Activated B cell treated with CpG ODN at 0.5 μM for 24 hours (primary cell): ENCODE measurements at places on chromosomes 7 and 10. TPM values are rescaled to one million over a fixed set of nuclear protein-coding genes. Genes with fewer than 3 reads are reported as not detected.

DNA sequence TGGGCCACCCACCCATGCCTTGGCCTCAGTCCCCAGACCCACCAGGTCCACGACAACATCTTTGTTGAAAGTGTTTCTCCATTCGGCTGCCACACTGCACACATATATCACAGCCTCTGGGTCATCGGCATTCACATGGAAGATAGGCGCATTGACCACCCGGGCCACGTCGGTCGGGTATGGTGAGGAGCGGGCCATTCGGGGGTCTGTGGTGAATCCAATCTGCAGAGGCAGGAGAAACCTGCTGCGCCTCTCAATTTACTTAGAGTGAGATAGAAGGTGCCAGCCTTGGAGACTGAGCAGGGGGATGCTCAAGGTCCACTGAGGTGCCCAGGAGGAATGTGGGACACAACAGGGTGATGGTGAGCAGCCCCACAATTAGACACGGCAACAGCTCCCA, 16.4 kb downstream of the OGDHL start:
- H3K36me3 ChIP-seq = no peaks in the 10 kb centered on the region
- H3K4me1 ChIP-seq = no peaks in the 10 kb centered on the region
- no peaks in the 10 kb centered on the region for H3K27me3 ChIP-seq
- DNase-seq = no peak
- no peak overlapping the region for H3K27ac ChIP-seq

GRCh38 chr7:28128608-28129007, 52.0 kb downstream of the JAZF1 start:
- peak overlapping the region; percentile 44 for H3K4me3 ChIP-seq
- H3K27me3 ChIP-seq = no peaks in the 10 kb centered on the region
- H3K27ac ChIP-seq = peak overlapping the region; percentile 8
- DNase-seq = no peak

- H3K36me3 ChIP-seq = peaks cover 76% of the 10 kb centered on the region
- peak overlapping the region; percentile 93 for H3K27ac ChIP-seq
- peak overlapping the region; percentile 65 for H3K4me3 ChIP-seq
- DNase-seq = no peak
- no peaks in the 10 kb centered on the region for H3K27me3 ChIP-seq
- H3K4me1 ChIP-seq = peaks cover 53% of the 10 kb centered on the region
Measured at GRCh38 chr7:135159359-135160085, 11.0 kb downstream of the CYREN start.

DNA sequence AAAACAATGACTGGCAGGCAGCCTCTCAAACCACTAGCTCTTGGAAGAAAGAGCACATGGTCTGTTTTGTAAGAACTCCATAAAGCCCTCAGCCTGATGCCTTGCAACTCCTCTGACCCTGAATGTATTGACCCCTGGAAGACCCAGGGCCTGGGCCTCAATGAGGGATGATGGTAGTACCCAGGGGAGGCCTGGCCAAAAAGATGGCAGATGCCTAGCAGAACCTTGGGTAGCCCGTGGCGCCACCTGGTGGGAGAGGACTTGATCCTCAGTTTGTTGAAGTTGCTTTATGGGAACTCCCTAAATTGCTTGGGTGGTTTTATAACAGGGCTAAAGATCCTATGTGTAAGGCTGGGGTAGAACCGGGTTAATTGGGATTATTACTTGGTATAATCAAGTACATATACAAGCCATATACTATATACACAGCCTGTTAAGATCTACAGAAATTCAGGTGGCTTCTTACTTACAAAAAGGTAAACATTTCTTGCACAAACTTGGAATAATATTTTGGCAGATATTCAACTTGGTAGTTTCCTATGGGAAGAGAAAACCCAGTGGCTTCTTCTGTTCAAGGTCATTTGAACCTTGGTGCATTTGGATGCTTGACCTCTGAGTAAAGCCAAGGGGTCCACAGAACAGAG, 95.8 kb upstream of the CACUL1 start:
- no peaks in the 10 kb centered on the region for H3K4me1 ChIP-seq
- no peaks in the 10 kb centered on the region for H3K27me3 ChIP-seq
- H3K4me3 ChIP-seq = no peak overlapping the region
- H3K36me3 ChIP-seq = no peaks in the 10 kb centered on the region
- peak; percentile 25 for DNase-seq
- H3K27ac ChIP-seq = no peak overlapping the region

GRCh38 chr7:64429232-64429631, 115.5 kb downstream of the ZNF736 start:
- H3K27me3 ChIP-seq = no peaks in the 10 kb centered on the region
- no peaks in the 10 kb centered on the region for H3K4me1 ChIP-seq
- no peak overlapping the region for H3K27ac ChIP-seq
- no peaks in the 10 kb centered on the region for H3K36me3 ChIP-seq
- no peak overlapping the region for H3K4me3 ChIP-seq

GRCh38 chr10:29199339-29199738, 89.5 kb upstream of the LYZL1 start:
- no peaks in the 10 kb centered on the region for H3K36me3 ChIP-seq
- H3K4me1 ChIP-seq = no peaks in the 10 kb centered on the region
- no peak overlapping the region for H3K27ac ChIP-seq

- no peak overlapping the region for H3K27ac ChIP-seq
- no peaks in the 10 kb centered on the region for H3K36me3 ChIP-seq
Measured at GRCh38 chr10:69801094-69801433, 642 bp upstream of the COL13A1 start.

DNA sequence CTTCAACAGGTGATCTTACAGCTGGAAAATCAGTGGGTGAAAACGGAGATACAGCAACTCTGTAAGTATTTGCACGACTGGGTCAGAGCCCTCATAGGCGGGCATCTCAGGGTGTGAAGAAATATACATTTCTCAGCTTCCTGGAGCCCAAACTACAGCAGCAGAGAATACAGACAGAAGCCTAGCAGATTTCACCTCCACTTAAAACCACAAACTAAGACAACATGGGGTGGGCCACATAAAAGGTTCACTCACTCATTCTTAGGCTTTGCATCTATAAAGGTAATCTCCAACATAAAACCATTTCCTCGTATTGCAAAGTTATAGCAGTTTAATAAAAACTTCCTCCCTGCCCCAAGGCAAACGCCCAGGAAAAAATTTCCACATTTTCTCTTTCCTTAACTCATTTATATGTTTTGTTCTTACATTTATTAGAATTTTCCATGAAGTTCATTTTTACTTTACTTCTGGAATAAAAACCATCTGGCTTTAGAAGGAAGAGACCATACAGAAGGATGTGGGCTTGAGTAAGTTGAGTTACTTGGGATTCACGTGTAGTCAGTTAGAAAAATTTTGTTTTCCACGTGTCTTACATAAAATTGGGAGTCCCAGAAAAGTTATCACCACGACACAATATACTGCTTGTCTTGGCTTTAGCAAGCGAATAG, 327.1 kb downstream of the FRMD4A start:
- peaks cover 12% of the 10 kb centered on the region for H3K27me3 ChIP-seq
- H3K27ac ChIP-seq = no peak overlapping the region
- no peak overlapping the region for H3K4me3 ChIP-seq
- H3K4me1 ChIP-seq = peaks cover 13% of the 10 kb centered on the region

DNA sequence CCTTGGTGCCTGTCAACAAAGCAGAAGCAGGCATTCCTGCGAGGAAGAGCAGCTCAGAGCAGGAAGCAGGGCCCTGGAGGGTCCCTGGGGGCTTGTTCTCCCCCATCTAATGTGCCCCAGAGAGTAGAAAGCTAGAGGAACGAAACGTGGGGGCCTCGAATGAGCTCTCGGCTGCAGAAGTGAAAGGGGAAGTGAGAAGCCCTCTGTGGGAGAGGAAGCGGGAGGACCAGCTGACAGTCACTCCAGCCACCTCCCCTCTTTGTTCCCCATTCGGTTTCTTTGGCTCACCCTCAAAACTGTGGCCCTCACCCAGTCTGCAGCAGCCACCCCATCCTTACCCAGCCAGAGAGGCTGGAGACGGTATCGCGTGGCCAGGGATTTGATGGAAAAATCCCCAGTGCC, 25.0 kb downstream of the C10orf105 start:
- H3K36me3 ChIP-seq = no peaks in the 10 kb centered on the region
- H3K27ac ChIP-seq = peak overlapping the region; percentile 74
- no peaks in the 10 kb centered on the region for H3K27me3 ChIP-seq
- peaks cover 63% of the 10 kb centered on the region for H3K4me1 ChIP-seq
- peak overlapping the region; percentile 28 for H3K4me3 ChIP-seq
- peak; percentile 67 for DNase-seq

GRCh38 chr7:138000081-138000701, 1.7 kb downstream of the CREB3L2 start:
- no peak for DNase-seq
- H3K27me3 ChIP-seq = no peaks in the 10 kb centered on the region
- no peak overlapping the region for H3K27ac ChIP-seq

DNA sequence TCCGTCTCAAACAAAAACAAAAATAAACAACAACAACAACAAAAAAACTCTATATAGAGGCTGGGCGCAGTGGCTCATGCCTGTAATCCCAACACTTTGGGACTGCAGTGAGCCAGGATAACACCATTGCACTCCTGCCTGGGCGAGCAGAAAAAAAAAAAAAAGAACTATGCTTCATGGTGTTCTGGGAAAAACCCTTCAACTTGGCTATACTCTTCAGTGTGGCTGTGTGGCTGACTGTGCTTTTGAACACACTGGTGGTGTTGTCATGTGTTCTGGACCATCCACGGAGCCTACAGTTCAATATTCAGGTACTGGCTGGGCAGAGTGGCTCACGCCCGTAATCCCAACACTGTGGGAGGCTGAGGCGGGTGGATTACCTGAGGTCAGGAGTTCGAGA, 26.5 kb downstream of the SNX8 start:
- no peaks in the 10 kb centered on the region for H3K27me3 ChIP-seq
- H3K36me3 ChIP-seq = peaks cover 29% of the 10 kb centered on the region
- peak overlapping the region; percentile 97 for H3K27ac ChIP-seq
- peak overlapping the region; percentile 66 for H3K4me3 ChIP-seq

- H3K4me1 ChIP-seq = no peaks in the 10 kb centered on the region
- no peaks in the 10 kb centered on the region for H3K36me3 ChIP-seq
- H3K27ac ChIP-seq = no peak overlapping the region
- H3K4me3 ChIP-seq = no peak overlapping the region
- no peak for DNase-seq
- H3K27me3 ChIP-seq = no peaks in the 10 kb centered on the region
Measured at GRCh38 chr7:45663965-45664633, 89.9 kb downstream of the ADCY1 start.

DNA sequence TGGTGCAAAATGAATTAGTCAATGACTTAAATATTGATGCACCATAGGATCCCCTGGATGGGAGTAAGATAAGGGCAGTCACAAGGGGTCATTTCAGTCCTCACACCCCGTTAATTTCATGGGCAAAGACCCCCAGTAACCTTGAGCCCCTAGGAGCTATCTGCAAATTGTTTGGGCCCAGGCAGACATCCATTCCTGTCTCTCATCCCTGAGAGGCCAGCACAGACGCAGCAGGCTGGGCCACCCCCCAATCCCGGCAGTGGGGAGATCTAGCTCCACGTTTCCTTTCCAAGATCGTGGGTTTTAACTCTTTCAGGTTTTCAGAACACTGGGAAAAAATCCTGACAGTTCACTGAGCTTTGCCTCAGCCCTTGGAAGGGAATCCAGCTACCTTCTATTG, 40.1 kb downstream of the PNLIPRP2 start:
- H3K27me3 ChIP-seq = peaks cover 3% of the 10 kb centered on the region
- H3K36me3 ChIP-seq = no peaks in the 10 kb centered on the region
- no peak overlapping the region for H3K4me3 ChIP-seq

Gene C1QL3
- total RNA-seq = not detected in 2 replicates

Gene HYAL4
- total RNA-seq = not detected in 2 replicates

Gene ADRA2A
- not detected in 2 replicates for total RNA-seq

Gene BTBD16
- total RNA-seq = not detected in 2 replicates

Gene ACBD7
- not detected in 2 replicates for total RNA-seq
